Stimulated activated effector memory CD8-positive, alpha-beta T cell treated with anti-CD3 and anti-CD28 coated beads, Interleukin-12 subunit alpha, Interleukin-12 subunit beta, amount 100 ng/mL, for 72 hours (primary cell): ENCODE measurements at places on chromosomes 11 and 22.
A peak's percentile ranks its signal among the peaks of the same experiment; 100 is the strongest.

GRCh38 chr22:37239336-37240239 lies 4.5 kb downstream of the RAC2 start:
- DNase-seq, result no peak

DNA sequence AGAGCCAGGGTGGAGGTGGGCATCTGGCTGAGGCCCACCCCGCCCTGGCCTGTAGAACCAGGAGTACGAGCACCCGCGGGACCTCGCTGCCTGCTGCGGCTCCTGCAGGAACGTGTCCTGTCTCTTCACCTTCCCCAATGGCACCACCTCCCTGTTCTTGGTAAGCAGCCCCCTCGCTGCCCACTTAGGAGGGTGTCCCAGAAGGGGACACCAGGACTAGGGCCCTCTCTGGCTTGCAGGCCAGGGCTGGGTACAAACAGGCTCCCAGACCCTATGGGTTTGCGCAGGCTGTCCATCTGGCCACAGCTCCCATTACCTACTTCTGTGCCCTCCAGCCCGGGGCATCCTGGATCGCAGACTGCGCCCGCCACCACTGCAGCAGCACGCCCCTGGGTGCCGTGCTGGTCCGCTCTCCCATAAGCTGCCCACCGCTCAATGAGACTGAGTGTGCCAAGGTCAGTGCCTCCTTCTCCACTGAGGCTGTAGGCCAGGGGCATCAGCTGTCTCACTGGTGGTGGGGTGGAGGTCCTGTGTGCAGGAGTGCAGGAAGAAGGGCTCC lies 77.5 kb upstream of the MYOD1 start:
- no peak for DNase-seq

- DNase-seq, result no peak
Observed at GRCh38 chr11:103453126-103453525, 343.9 kb downstream of the DYNC2H1 start.

DNA sequence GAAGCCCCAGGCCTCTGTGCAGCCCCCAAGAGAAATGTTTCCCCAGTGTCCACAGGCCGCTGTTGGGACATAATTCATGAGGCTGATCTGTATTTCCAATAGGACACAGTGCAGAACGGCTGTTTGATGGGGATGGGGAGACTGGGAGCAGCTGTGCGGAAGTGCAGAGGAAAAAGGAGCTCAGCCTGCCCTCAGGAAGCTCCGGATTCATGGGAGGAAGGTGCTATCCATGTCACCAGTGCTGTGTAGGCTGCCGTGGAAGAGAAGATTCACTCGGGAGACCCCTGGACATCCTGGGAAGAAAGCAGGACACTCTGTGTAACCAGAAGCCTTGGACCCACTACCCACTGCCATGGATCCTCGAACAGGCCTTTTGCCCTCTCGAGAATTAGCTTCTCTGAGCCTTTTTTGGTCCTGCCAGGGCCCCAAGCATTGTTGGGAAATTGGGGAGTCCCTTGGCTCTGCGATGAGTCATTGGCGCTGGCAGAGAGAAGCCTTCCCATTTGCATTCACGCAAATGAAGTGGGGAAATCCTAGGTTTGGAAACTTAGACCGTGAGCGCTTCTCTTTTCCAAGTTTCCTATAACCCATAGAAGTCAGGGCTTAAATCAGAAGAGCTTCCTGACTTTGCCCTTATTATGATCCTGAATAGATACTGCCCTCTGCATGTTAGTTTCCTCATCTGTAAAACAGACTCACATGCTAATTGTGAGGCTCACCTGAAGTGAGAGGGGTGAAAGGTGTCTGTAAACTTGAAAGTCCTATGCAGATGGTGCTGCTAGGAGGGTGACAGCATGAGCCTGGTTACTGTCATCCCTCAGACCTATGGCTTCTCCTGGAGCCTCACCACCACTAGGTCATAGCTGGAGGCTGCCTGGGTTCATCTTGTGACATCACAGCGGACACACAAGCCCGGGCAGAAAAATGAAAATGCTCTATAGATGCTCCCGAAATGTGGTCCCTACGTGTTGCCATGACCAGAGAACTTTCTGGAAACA lies 229.2 kb upstream of the B3GAT1 start:
- DNase-seq, result no peak

DNA sequence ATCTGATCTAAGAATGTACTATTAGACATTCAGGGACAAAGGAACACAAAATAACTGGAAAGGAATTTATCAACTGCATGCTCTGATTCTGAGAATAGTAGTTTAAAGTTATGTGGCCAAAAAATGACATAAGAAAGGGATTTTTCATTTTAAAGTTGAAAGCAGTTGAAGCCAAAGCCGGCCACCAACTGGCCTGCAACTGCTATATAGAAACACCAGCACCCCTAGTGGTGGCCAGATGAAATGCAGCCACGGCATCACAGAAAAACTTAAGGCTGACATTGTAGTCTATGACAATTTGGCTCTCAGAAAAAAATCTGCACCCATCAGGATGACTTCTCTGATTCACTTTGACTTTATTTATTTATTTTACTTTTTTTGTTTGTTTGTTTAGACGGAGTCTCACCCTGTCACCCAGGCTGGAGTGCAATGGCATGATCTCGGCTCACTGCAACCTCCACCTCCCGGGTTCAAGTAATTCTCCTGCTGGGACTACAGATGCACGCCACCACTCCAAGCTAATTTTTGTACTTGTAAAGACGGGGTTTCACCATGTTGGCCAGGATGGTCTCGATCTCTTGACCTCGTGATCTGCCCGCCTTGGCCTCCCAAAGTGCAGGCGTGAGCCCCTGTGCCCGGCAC lies 59.2 kb downstream of the SLC35F2 start:
- peak; percentile 75 for DNase-seq

GRCh38 chr11:91433284-91434010 lies 791.2 kb upstream of the FAT3 start:
- DNase-seq, result no peak

DNA sequence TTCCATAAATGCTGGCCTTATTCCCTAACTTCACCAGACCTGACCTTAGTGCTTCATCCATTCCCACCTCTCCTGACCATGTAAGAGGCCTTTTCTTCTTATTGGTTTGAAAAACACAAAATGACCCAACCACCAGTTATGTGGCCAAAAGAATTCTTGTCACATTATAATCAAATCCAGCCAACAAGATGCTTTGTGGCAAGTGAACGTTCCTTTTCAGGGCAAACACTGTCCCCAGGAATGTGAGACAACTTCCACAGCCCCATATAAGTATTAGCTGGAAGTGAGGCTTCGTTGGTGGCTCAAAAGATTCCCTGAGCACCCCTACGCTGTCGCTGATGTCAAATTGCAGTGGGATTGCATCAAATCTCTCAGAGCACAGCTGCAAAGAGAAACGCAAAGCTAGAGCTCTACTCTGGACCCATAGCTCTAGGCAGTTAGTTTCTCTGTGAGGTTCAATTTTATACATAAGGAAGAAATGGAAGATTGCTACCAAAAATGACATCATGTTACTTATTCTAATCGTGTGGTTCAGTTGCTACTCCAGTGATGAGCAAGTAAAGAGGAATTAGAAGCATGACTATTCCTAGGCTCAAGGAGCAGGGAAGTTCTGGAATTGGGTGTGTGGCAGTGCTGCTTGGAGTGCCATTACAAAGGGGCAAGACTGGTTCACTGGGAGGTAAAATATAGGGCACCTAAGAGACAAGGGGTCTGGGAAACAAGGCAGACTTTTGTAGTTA lies 26.1 kb downstream of the GLYATL1 start:
- DNase-seq, result no peak

- DNase-seq, result no peak
Observed at GRCh38 chr11:46075928-46076327, 45.3 kb downstream of the PHF21A start.

DNA sequence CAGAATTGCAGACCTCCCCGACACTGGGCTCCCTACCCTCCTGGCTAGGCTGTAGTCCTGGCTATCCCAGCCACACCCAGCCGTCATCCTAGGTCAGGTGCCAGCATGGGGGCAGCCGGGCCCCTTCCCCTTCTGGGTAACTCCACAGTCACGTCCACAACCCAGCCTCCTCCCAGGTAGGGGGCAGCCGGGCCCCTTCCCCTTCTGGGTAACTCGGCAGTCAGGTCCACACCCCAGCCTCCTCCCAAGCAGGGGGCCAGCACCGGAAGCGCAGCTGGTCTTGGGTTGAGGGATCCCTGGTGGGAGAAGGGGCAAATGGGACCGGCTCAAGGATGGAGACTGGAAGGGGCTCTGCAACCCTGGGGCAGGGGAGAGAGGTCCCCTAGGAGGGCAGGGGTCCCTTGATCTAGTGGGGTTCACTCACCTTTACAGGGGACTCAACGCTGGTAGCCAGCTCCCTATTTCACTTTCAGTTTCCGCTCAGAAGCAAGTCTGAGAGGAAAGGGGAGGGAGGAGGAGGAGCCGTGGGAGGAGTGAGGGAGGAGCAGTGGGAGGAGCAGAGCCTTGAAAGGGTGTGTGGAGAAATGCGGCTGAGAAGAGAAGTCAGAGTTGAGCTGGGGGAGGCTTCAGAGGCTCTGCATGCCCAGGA lies at the start of gene TRIM21:
TRIM21 (minus strand) TSS at position 494 of the 649 bp plus-strand sequence. CDS start 3,293 bp downstream, outside the sequence.
- peak; percentile 59 for DNase-seq

- DNase-seq, result no peak
Observed at GRCh38 chr11:35619855-35620640, 1.8 kb downstream of the FJX1 start.

DNA sequence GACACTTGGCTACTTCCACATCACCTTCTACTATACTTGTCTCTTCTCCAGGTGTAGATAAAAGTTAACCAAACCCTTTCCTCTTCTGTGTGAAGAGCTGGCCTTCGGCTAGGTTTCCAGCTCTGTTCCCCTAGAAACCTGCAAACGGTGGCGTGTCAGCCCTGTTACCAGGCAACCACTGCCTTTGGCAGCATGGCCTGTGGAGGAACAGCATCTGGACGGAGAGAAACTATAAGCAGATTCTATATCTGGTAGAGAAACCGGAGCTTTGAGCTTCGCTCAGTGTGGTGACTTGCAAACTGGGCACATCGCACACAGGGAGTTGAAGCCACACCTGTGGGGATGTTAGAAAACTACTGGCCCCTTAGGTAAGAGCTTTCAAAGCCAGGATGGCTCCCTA lies 35.9 kb downstream of the ARAP1 start:
- no peak for DNase-seq

GRCh38 chr11:1293619-1294015 lies 15.8 kb downstream of the TOLLIP start:
- no peak for DNase-seq

GRCh38 chr22:26610996-26611395 lies 6.8 kb downstream of the CRYBB1 start:
- no peak for DNase-seq
